ENCODE measurements at places on chromosomes 12 and 14.
A peak's percentile ranks its signal among the peaks of the same experiment; 100 is the strongest.

DNA sequence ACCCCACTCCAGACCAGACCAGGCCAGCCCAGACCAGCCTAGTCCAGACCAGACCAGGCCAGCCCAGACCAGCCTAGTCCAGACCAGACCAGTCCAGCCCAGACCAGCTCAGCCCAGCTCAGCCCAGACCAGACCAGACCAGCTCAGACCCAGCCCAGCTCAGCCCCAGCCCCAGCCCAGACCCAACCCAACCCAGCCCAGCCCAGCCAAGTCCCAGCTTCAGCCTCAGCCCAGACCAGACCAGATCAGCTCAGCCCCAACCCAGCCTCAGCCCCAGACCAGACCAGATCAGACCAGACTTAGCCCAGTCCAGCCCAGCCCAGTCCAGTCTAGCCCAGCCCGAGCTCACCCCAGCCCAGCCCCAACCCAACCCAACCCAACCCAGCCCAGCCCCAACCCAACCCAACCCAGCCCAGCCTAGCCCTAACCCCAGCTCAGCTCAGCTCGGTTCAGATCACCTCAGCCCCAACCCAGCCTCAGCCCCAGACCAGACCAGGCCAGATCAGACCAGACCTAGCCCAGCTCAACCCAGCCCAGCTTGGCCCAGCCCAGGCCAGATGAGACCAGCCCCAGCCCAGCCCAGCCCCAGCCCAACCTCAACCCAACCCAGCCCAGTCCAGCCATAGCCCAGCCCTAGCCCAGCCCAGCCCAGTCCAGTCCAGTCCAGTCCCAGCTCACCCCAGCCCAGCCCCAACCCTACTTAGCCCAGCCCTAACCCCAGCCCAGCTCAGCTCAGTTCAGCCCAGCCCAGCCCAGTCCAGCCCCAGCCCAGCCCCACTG is 204.7 kb downstream of the BCL11B start:
- H3K27me3 ChIP-seq: 0 out of 2 replicates have a peak, but pooled peaks cover 1% of the 10 kb centered on the region
- H3K36me3 ChIP-seq: no peaks in the 10 kb centered on the region
- H3K4me3 ChIP-seq: no peak overlapping the region
- DNase-seq: no peak

- no peak overlapping the region for H3K4me3 ChIP-seq
- H3K27me3 ChIP-seq: no peaks in the 10 kb centered on the region
- DNase-seq: no peak
- no peaks in the 10 kb centered on the region for H3K4me1 ChIP-seq
- H3K36me3 ChIP-seq: no peaks in the 10 kb centered on the region
- no peak overlapping the region for H3K27ac ChIP-seq
Measured at GRCh38 chr12:43329375-43329774, 222.6 kb downstream of the ADAMTS20 start.

GRCh38 chr12:6337958-6338433 is 3.9 kb downstream of the TNFRSF1A start:
- H3K27ac ChIP-seq: peak overlapping the region; percentile 97
- H3K36me3 ChIP-seq: peaks cover 11% of the 10 kb centered on the region
- peak; percentile 30 for DNase-seq
- H3K4me1 ChIP-seq: peaks cover 74% of the 10 kb centered on the region

GRCh38 chr12:107478881-107479280 is 206.7 kb upstream of the PWP1 start:
- H3K4me3 ChIP-seq: no peak overlapping the region
- no peaks in the 10 kb centered on the region for H3K27me3 ChIP-seq
- H3K4me1 ChIP-seq: peaks cover 38% of the 10 kb centered on the region

GRCh38 chr14:23119363-23120327 is 590 bp upstream of the CEBPE start:
- peaks cover 51% of the 10 kb centered on the region for H3K27me3 ChIP-seq
- H3K4me1 ChIP-seq: peaks cover 32% of the 10 kb centered on the region
- H3K4me3 ChIP-seq: no peak overlapping the region
- H3K36me3 ChIP-seq: no peaks in the 10 kb centered on the region
- DNase-seq: no peak

DNA sequence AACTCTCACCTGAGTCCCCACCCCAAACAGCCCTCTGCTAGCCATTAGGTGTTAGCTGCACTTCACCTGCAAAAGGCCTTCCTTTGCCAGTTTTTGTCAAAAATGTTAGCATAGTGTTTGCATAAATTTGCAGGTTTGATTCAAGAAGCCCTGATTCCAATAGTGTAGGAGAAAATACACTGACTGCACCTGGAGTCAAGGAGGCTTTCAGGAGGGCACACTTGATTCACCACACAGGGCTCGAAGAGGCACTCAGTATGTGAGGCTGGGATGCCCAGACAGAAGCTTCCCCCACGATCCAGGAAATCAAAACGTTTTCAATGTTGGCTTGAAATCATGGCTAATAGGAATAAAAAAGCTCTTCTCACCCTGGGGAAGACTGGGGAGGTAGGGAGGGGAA is 40.5 kb upstream of the DDX11 start:
- no peak for DNase-seq
- H3K36me3 ChIP-seq: no peaks in the 10 kb centered on the region
- no peak overlapping the region for H3K27ac ChIP-seq
- peaks cover 2% of the 10 kb centered on the region for H3K27me3 ChIP-seq
- no peaks in the 10 kb centered on the region for H3K4me1 ChIP-seq
- H3K4me3 ChIP-seq: no peak overlapping the region

GRCh38 chr14:102779574-102780315 is 2.5 kb downstream of the TRAF3 start:
- no peak overlapping the region for H3K27ac ChIP-seq
- peaks cover 49% of the 10 kb centered on the region for H3K4me1 ChIP-seq
- no peak for DNase-seq
- H3K4me3 ChIP-seq: no peak overlapping the region
- no peaks in the 10 kb centered on the region for H3K27me3 ChIP-seq

All from HepG2 (cell line).